ENCODE measurements at places on chromosomes 4 and X.

GRCh38 chr4:188110741-188111471 is 1.5 kb upstream of the TRIML2 start:
- DNase-seq, result no peak

DNA sequence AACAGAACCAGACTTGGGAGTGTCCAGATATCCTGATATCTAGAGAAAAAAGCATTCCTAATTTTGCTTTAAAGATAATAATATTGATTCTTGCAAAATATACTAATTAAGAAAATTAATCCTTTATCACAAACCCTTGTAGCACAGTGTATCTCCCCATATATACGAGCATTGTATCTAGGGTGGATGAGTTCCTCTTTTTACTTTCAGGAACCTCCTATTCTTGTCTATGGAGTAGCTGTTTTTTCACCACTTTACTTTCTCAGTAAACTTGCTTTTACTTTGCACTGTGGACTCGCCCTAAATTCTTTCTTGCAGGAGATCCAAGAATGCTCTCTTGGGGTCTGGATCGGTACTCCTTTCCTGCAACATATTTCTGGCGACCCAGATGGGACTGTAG is 103.9 kb downstream of the GLUD2 start:
- DNase-seq, result no peak

GRCh38 chr4:76982638-76983584 is 33.4 kb downstream of the SEPTIN11 start:
- DNase-seq, result no peak

- peak; percentile 9 for DNase-seq
These were observed 12.5 kb upstream of the MAB21L2 start for GRCh38 chr4:150569384-150569987.

- DNase-seq, result no peak
These were observed 67.2 kb upstream of the C1GALT1C1 start for GRCh38 chrX:120697053-120697452.

DNA sequence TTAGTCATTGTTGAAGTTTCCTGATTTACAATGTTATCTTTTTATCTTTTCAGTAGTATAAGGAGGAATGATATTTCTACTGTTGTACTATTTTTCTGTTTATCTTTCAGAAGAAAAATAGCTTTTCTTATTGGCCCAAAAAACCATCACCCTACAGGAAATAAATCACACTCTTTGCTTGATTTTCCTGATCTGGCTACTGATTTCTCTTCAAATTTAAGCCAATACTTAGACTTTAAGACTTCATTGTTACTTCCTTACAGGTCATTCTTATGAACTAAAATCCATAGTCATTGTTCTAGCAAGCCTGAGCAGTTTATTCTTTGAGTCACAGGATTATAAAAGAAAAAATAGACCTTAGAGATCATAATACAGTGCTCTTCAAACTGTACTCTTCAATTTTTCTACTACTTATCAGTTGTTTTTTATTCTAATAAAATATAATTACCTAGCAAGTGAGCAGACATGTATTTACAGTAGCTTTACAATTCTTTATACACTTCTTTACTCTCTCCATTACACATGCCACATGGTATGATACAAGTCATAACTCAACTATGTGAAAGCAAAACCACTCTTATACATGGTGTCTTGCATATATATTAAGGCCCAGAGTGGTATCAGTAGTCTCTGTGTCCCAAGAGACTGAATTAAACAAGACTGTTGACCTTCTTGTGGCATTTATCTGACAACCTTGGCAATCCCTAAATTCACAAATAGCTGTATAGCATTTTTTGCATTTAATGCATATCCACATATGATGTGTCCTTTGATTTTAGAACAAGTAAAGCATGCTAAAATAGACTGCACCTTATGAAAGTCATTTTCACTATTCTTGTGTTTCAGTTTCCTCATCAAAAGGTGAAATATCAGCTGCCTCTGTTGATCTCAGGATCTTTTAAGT is 47.9 kb downstream of the TET2 start:
- no peak for DNase-seq

Data from NCI-H1694 treated with DMSO at 0.1 percent for 48 hours (cell line).